ENCODE measurements at places on chromosomes 3 and 15. TPM values are rescaled to one million over a fixed set of nuclear protein-coding genes. Genes with fewer than 3 reads are reported as not detected.
A peak's percentile ranks its signal among the peaks of the same experiment; 100 is the strongest.

C3orf22 gene
- not detected for total RNA-seq

CD96 gene
- total RNA-seq: not detected

LMAN1L gene
- total RNA-seq: not detected

LSMEM2 gene
- 0.47 TPM for total RNA-seq

SLC22A13 gene
- 0.94 TPM for total RNA-seq

IL1RAP gene
- 17.3 TPM for total RNA-seq

PP2D1 gene
- not detected for total RNA-seq

APH1B gene
- 30.6 TPM for total RNA-seq

CLSTN2 gene
- 10.3 TPM for total RNA-seq

SLC51A gene
- total RNA-seq: not detected

DNA sequence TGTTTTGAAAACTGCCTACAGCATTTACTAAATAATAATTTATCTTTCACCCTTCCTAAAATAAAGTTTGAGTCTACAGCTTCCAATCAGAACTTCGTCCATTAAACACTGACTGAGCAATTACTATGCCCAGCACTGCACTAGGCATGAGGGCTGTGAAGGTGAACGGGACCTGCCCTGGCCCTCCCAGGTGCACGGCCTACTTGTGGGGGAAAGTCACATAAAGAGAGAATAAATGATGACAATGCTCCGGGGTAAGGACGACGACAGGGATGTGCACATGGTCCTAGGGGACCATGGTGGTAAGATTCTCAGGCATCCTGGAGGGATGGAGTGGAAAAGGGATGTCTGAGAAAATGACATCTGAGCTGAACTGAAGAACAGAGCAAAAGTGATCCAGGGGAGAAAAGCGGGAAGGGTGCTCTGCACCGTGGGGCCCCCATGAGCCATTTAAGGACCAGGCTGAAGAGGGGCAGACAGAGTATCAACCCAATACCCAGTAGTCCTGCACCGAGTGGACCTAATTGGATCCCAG, 11.5 kb downstream of the PLA2G4F start:
- no peak for DNase-seq

- DNase-seq: no peak
These were observed 60.3 kb downstream of the FEM1B start for GRCh38 chr15:68337826-68338225.

DNA sequence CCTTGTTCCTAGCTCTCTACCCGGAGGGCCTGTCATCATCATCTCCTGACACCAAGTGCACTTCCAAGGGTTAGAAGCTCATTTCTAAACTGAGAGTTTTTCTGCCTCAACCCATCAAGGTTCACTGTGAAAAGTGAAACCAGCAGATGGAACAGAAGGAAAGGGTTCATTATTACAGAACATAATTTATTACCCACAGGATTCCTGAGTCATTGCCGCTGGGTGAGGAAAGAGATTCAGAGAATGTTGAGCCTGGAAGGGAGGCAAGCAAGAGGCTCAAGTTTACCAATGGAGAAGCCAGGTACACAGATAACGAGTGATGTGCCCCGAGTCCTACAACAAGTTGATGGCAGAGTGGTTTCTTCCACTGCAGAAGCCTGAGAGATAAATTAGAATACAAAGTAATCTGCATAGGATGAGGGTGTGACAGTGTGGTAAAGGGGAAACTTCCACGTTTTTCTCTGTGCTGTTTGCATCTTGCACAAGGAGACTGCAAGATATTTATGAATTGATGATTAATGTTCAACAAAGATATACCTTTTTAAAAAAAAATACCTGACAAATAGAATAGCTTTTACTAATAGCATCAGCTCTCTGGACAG, 80.5 kb upstream of the SETMAR start:
- no peak for DNase-seq

DNA sequence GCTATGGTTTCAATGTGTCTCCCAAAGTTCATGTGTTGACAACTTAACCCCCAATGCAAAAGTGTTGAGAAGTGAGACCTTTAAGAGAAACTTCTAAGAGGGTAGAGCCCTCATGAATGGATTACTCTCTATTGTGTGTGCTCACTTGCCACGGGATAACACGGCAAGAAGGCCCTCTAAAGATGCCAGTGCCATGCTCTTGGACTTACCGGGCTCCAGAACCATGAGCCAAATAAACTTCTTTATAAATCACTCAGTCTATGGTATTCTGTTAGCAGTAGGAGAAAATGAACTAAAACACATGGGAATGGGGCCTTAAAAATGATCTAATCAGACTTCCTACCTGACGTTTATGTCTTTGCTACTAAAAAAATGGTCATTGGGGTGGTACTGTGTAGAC, 2.6 kb upstream of the TCF12 start:
- no peak for DNase-seq

DNA sequence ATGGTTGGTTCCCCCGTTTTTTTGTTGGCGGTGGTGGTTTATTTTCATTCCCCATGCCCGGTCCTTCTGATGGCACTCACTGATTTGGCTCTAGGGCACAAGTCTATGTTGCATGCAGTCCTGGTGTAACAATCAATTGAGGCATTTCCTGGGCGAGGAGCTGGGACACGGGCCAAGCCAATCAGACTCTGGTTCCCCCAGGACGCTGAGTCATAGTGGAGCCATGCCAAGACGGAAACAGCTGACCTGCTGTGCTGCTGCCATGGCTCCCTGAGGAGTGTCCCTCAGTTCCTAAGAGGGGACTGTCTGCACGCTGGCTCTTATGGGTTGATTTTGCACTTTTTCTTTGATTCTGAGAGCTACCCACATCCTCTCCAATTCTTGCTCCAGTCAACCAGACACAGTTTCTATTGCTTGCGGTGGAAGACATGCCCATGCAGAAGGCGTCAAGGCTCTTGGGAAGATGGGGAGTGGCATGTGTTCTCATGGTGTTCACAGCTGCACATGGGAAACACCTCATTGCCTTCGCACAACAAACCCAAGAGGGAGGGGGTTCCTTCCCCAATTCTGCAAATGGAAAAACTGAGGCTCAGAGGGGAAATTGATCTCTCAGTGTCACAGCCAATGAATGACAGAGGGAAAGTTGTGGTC, 28.3 kb upstream of the ALDH1L1 start:
- DNase-seq: no peak

- DNase-seq: peak; percentile 39
These were observed 51.1 kb upstream of the ARRDC4 start for GRCh38 chr15:97909291-97909891.

GRCh38 chr15:62787401-62787800, 255.1 kb upstream of the TPM1 start:
- DNase-seq: no peak

GRCh38 chr3:7800006-7800780, 701.4 kb upstream of the LMCD1 start:
- DNase-seq: no peak

DNA sequence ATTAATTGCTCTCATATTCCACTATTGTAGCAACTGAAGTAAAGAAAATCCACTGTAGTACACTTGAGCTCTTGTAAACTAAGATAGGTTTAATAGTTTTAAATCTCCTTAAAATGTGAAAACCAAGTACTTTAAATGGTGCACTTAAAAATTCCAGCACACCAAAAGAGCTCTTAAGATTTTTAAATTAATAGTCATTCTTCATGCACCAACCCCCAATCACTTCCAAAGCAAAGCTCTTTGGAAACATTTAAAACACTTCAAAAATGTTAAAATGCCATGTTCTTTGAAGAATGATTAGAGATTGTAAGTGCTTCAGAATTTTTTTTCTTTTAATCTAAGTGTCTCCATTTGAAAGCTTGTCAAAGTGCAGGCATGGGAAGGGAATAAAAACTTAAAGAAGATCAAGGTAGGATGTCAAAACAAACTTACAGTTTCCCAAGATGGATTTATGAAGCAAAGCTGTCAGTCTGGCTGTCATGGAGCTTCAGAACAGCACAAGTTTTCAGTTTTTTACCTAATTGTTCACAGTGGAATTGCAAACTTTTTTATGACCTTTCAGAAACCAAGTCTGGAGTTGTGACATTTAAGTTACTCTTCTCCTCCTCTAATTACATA, 84.3 kb downstream of the ARPP21 start:
- DNase-seq: no peak

- DNase-seq: no peak
These were observed 150.0 kb upstream of the LINGO1 start for GRCh38 chr15:77782691-77783090.

GRCh38 chr3:71268462-71268999, 315.0 kb downstream of the FOXP1 start:
- DNase-seq: no peak

DNA sequence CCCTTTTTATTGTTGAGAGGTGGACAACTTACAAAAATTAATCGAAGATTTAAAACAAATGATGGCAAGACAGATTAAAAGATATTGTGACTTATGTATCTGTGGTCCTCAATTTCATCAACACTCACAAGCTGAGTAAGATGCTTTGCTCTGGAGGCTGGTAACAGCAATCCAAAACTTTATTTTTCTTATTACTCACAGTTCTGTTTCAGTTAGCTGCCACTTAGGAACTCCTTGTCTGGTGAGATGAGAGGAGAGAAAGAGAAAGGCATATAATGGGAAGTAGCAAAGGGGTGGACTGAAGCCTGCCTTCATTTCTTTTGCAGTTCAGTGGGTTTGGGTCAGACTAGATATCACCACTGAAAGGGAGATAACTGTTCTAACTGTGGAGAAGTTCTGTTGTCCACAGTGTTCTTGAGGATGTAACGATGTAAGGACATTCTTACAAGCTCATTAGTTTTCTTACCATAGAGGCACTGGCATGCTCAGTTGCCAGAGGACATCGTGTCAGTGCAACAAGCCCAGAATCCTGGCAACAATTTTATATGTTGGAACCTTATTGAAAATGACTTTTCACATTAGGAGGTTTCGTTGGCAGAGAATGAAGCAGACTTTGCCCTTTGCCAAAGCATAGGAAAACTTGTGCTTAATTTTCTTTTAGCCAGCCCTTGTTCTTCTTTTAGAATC, 93.6 kb downstream of the PLCL2 start:
- DNase-seq: no peak

GRCh38 chr3:169244119-169244864, 419.2 kb downstream of the MECOM start:
- no peak for DNase-seq

DNA sequence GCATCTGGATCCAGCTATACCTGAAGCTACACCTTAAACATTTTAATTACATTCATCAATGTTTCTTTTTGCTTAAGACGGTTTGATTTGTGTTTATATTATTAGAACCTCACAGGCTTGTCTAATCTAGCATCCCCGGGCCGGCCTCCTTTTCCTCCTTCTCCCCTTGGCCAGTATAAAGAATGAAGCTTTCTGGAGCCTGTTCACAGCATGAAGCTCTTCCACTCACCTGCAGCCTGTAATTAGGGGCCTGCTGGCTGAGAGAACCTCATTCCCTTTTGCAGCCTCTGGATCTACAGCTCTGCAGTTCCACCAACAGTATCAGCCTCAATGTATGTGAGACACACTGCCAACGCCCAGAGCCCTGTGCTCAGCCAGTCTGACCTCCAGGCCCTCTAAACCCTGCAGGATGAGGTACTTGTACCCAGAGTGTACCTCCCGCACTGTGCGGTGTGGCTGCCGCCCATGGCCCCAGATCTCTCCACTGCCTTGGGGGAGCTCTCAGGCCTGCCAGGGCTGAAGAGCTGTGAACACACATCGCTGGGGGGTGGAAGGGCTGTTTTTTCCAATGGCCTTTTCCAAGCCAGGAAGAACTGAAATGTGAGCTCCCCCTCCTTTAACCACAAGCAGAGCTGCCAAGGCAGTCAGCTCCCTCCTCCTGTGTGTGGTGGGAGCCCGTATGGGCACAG, 114.7 kb upstream of the ALDH1A3 start:
- no peak for DNase-seq

GRCh38 chr3:54550221-54550977, 377.5 kb downstream of the LRTM1 start:
- DNase-seq: peak; percentile 66

DNA sequence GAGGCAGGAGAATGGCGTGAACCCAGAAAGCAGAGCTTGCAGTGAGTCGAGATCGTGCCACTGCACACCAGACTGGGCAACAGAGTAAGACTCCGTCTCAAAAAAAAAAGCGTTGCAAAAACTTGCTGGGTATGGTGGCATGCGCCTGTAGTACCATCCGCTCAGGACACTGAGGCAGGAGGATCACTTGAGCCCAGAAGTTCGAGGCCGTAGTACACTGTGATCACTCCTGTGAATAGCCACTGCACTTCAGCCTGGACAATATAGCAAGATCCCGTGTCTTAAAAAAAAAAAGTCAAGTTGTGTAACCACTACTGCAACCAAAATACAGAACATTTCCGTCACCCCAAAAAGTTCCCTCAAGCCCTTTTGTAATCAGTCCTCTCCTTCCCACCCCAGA, 1.5 kb downstream of the ARPC4 start:
- no peak for DNase-seq

- DNase-seq: no peak
These were observed 29.3 kb downstream of the RARRES1 start for GRCh38 chr3:158702815-158703481.

GRCh38 chr3:189827108-189827507, 195.9 kb downstream of the TP63 start:
- no peak for DNase-seq

- DNase-seq: no peak
These were observed 505.2 kb downstream of the SHQ1 start for GRCh38 chr3:72343078-72343477.

DNA sequence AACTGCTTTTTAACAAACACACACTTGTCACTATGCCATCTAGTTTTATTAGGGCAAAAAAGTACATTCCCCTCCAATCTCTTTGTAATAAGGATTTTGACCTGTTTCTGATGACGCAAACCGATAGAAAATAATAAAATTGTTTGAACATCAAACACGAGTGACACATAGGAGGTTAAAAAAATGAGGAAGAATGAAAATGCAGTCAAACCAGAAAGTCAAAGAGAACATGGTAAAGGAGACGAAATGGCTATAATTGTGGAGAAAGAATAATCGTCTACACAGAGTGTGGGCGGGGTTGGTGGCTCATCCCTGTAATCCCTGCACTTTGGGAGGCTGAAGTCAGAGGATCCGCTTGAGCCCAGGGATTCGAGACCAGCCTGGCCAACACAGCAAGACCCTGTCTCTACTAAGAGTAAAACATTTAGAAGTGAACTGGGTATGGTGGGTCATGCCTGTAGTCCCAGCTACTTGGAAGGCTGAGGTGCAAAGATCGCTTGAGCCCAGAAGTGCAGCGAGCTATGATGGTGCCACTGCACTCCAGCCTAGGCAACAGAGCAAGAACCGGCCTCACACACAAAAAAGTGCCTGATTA, 83.2 kb downstream of the MEIS2 start:
- no peak for DNase-seq
